Nucleus accumbens (tissue), 56 donors: ENCODE measurements at places on chromosomes 13 and 19.
A peak's percentile ranks its signal among the peaks of the same experiment; 100 is the strongest.

DNA sequence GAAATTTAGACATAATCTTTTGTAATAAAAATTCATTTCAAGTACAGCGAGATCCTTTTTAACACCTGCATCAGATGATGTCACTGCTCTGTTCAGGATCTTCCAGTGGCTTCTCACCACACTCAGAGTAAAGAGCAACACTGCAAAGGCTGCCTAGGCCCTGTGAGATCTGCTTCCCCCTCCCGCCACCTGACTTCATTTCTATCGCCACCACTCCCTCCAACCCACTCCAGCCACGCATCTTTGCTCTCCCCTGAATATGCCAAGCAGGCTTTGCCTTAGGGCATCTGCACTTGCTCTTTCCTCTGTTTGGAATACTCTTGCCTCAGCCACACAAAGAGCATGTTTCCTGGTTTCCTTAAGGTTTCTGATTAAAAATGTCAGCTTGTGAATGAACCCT lies 58.3 kb downstream of the MBNL2 start:
- no peak for DNase-seq

GRCh38 chr13:53499576-53500133 lies 471.0 kb downstream of the OLFM4 start:
- no peak for DNase-seq

- DNase-seq, result no peak
Observed at GRCh38 chr19:38057959-38058690, 151.1 kb downstream of the SIPA1L3 start.

DNA sequence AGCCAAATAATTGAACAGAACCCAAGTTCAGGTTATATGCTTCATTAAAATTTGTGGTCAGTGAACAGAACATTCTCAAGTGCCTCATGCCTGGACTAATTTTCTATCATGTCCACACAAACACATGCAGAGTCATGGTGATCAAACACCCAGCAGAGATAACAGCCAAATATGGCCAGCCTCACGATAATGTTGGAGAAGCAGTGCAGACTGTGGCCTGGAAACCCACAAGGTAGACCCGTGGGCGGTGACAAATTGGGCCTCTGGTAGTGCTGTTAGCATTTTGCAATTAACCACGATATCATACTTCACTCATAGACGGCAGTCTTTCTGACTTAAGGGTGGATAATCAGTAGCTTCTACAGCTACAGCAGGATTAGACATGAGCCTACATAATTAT lies 35.0 kb upstream of the VWA8 start:
- DNase-seq, result no peak

GRCh38 chr19:4636151-4636717 lies 3.1 kb upstream of the TNFAIP8L1 start:
- DNase-seq, result peak; percentile 58

GRCh38 chr13:87057807-87058520 lies 613.2 kb upstream of the SLITRK5 start:
- DNase-seq, result no peak

GRCh38 chr19:3003046-3003445 lies 25.7 kb downstream of the TLE6 start:
- no peak for DNase-seq

- no peak for DNase-seq
Observed at GRCh38 chr13:29487466-29488454, 107.7 kb downstream of the SLC7A1 start.
